ENCODE measurements at places on chromosomes 7 and 10. TPM values are rescaled to one million over a fixed set of nuclear protein-coding genes. Genes with fewer than 3 reads are reported as not detected.

INMT gene
- total RNA-seq = not detected

CREM gene
- 32.5 TPM for total RNA-seq

SEC61G gene
- total RNA-seq = 398 TPM

FERD3L gene
- total RNA-seq = not detected

GIMAP6 gene
- total RNA-seq = not detected

CFAP46 gene
- total RNA-seq = 1.7 TPM

GRB10 gene
- total RNA-seq = 95.1 TPM

ASL gene
- 21.1 TPM for total RNA-seq

BMS1 gene
- 26.9 TPM for total RNA-seq

EPHB4 gene
- total RNA-seq = 45.6 TPM

ADCY1 gene
- 2.5 TPM for total RNA-seq

CFAP43 gene
- 0.21 TPM for total RNA-seq

WNT8B gene
- 0.07 TPM for total RNA-seq

KLF14 gene
- 0.05 TPM for total RNA-seq

ARPC1B gene
- 301 TPM for total RNA-seq

ZPBP gene
- not detected for total RNA-seq

NFE2L3 gene
- 10.0 TPM for total RNA-seq

NKX2-3 gene
- 0.06 TPM for total RNA-seq

DOCK1 gene
- 27.3 TPM for total RNA-seq

DPYSL4 gene
- total RNA-seq = 16.6 TPM

MKI67 gene
- total RNA-seq = 80.7 TPM

ACTR1A gene
- 99.1 TPM for total RNA-seq

MMD2 gene
- not detected for total RNA-seq

MYH16 gene
- total RNA-seq = 0.88 TPM

SCART1 gene
- 0.19 TPM for total RNA-seq

HHEX gene
- total RNA-seq = 16.6 TPM

TRPV5 gene
- total RNA-seq = not detected

HOGA1 gene
- 1.1 TPM for total RNA-seq

GPR141 gene
- not detected for total RNA-seq
